Upper lobe of left lung (tissue), 6 donors: ENCODE measurements at places on chromosomes 3 and 15.

DNA sequence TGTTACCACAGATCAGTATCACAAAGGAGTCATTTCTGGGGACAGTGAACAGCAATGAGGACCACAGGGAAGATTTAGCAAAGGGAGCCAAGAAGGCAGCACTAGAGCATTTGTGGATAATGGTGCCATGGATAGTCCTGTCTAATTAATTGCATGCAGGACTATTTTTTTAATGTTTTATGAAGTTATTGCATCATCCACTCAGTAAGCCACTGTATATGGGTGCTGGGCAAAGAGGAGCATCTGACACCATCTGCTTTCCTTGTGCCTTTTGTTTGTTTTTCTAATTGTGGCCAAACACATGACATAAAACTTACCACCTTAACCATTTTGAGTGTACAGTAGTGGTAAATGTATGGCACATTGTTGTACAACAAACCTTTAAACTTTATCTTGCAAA lies 301.1 kb upstream of the LRRFIP2 start:
- DNase-seq = no peak

- no peak for DNase-seq
These were observed 766.8 kb downstream of the TBL1XR1 start for GRCh38 chr3:176430244-176431037.

GRCh38 chr15:78726870-78727551 lies 84.3 kb downstream of the ADAMTS7 start:
- no peak for DNase-seq

DNA sequence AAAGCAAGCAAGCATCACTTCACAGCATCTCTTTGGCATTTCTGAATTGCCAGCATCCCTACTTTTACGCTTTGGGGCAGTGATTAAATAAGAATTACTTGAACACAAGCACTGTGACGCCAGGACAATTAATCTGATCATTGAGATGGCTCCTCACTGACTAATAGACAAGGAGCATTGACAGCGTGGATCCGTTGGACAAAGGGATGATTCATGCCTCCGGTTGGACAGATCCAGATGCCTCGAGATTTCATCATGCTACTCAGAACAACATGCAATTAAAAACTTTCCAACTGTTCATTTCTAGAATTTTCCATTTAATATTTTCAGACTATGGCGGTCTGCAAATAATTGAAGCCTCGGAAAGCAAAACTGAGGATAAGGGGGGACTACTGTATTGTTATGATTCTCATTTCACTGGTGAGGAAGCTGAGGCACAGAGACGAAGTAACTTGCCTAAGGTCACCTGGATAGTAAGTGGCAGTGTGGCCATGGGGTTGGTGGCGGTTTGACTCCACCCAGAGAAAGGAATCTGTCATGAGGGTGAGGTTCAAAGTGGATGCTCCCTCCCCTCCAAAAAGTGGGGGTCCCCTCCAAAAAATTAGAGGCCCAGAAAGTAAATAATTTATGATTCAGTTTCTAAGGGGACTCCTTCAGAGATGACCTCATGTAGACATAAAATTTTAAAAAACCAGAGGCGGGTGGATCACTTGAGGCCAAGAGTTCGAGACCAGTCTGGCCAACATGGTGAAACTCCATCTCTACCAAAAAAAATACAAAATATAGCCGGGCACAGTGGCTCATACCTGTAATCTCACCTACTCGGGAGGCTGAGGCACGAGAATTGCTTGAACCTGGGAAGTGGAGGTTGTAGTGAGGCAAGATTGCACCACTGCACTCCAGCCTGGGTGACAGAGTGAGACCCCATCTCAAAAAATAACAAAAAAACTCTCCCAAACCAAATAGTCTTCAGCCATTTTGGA lies 12.3 kb upstream of the PGPEP1L start:
- no peak for DNase-seq

- no peak for DNase-seq
These were observed 135.1 kb downstream of the TBL1XR1 start for GRCh38 chr3:177062052-177062732.

- DNase-seq = no peak
These were observed 160.9 kb upstream of the SATB1 start for GRCh38 chr3:18586076-18586475.

GRCh38 chr3:146243559-146243958 lies 7.3 kb downstream of the PLSCR4 start:
- DNase-seq = no peak

- DNase-seq = no peak
These were observed 189.8 kb downstream of the MBNL1 start for GRCh38 chr3:152458376-152459117.

GRCh38 chr3:142013326-142013980 lies 135.9 kb downstream of the TFDP2 start:
- no peak for DNase-seq
